ENCODE measurements at places on chromosomes 4 and X.
A peak's percentile ranks its signal among the peaks of the same experiment; 100 is the strongest.

- DNase-seq, result no peak
Measured at GRCh38 chrX:82589410-82589809, 918.7 kb upstream of the POU3F4 start.

GRCh38 chrX:49039598-49040375 is 3.4 kb downstream of the TFE3 start:
- DNase-seq, result peak; percentile 36

- DNase-seq, result no peak
Measured at GRCh38 chr4:633406-633805, 8.0 kb downstream of the PDE6B start.

DNA sequence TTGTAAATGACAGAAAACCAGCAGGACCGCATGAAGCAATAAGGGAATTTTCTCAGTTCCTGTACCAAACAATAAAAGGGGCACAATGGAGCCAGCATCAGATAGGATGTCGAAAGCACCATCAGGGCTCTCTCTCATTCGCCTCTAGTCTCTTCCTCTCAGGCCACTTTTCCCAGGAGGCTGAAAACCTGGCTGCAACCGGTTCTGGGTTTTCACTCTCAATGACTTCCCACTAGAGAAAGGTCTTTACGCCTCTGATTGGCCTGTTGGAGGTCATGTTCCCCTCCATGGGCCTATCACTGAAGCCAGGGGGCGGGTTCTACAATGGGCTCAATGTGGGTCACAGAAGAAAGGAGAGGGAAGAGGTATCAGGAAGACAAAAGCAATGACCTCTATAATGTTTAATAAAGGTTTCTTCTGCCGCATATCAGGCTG is 29.3 kb downstream of the ZNF827 start:
- no peak for DNase-seq
